ENCODE measurements at places on chromosomes 13 and 19. TPM values are rescaled to one million over a fixed set of nuclear protein-coding genes. Genes with fewer than 3 reads are reported as not detected.

GRCh38 chr19:2250766-2251105 is 1.6 kb downstream of the AMH start:
- no peak for DNase-seq

DNA sequence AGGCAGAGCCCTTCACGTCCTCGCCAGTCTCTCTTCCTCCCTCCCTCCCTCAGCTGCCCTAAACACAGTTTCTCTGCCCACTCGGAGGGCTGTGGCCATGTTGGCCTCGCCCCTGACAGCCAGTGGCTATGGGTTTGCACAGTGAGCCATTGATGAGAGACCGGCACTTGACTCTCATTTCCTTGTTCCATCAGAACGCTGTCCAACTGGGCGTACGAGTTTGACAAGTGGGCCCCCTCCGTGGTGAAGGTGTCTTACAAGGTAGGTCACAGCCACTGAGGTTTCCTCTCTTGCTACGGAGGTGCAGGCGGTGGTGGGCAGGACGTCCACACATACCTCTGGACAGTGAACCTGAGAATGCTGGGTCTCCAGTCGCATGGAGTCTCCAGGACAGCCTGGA is 57.9 kb downstream of the SMARCA4 start:
- DNase-seq, result no peak

GRCh38 chr13:69274231-69274630 is 833.4 kb upstream of the ATXN8OS start:
- DNase-seq, result no peak

DNA sequence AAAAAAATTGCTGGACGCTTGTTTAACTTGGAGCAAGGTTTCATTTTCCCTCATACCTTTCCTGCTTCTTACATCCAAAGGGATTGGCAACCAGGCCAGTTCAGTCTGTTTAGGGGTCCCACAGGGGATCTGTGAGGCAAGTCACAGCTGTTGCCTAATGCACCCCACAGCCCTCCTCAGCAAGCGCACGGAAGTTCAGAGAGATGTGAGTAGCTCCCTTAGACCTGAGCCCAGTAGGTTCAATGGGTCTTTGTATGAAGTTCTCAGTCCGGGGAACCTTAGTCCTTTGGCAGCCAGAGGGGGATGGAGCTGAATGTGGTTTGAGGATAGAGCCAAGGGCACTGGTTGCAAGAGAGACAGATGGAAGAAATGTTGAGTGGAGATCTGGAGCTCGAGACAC is 13.0 kb downstream of the SAMD4B start:
- no peak for DNase-seq

DNA sequence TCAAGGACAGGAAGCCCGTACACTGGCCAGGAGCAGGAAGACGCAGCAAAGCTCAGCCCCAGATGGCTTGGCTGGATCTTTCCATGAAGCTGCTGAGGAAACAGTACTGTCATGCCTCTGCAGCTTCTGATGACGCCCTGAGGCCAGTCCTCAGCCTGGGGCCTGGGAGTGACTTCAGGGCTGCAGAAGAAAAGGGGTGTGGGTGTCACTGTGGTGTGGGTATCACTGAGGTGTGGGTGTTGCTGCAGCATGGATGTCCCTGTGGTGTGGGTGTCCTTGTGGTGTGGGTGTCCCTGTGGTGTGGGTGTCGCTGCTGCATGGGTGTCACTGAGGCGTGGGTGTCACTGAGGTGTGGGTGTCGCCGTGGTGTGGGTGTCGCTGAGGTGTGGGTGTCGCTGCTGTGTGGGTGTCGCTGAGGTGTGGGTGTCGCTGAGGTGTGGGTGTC is 12.0 kb upstream of the GAS6 start:
- DNase-seq, result no peak

DNA sequence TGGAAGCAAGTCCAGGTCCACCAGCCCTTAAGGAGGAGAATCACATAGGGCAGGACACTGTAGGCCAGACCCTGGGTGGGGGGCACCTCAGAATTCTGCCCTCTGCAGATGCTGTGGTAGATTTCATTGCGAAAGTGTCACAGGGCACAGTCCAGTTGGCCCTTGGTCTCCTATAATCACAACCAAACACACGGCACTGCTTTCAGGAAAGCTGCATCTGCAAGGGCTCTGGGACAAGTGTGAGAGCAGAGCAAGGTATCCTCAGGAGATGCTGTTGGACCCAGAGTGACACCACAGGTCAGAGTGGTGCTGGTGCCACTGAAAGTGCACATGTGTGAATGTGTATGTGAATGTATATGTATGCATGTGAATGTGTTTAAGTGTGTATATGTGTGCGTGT is 88.6 kb upstream of the MBNL2 start:
- no peak for DNase-seq

DNA sequence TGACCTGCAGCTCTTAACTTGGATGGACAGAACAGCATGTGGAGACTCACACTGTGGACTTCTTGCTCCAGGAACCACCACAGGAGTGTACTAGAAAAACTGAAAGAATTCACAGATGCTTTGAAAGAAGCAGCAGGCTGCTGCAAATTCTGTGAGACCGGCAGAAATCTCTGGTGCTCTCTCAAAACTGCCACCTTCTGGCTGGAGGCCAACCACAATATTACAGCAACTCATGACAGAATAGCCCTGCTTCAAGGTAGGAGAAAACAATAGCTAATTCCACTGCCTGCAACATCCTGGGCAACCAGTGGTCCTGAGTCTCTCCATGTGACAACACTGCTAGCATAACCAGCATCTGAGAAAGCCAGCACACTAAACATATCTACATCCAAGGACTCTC is 26.9 kb downstream of the CDK8 start:
- no peak for DNase-seq

DNA sequence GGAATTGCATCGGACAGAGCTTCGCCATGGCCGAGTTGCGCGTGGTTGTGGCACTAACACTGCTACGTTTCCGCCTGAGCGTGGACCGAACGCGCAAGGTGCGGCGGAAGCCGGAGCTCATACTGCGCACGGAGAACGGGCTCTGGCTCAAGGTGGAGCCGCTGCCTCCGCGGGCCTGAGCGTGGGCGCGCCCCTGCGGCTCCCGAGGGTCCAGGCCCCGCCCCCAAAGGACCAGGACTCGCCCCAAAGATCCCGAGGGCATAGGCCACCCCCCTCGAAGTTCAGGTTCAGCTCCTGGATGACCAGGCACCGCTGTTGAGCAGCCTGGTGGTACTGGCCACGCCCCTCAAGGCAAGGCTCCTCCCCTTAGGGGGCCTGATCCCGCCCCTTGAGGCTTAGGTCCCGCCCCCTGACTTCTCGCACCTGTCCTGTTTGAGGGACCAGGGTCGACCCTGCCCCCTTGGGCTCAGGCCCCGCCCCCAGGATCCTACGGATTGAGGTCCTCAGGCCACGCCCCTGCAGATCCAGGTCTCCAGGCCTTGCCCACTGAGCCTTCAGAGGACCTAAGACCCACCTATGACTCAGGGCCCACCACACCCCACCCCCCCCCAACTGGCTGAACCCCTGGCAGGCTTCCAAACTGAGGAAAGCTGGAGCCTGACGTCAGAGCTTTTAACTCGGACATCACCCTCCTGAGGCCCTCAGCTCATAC is 43.1 kb downstream of the CYP4F22 start:
- DNase-seq, result no peak

Gene SIGLEC9
- polyA plus RNA-seq, result 1.1 TPM

Gene SOX1
- polyA plus RNA-seq, result not detected

Gene JSRP1
- polyA plus RNA-seq, result 111 TPM

Gene ZNF546
- 4.4 TPM for polyA plus RNA-seq

Gene CGB5
- polyA plus RNA-seq, result not detected
